ENCODE measurements at places on chromosomes 2 and 18.
A peak's percentile ranks its signal among the peaks of the same experiment; 100 is the strongest.

GRCh38 chr18:62717925-62718800, 2.8 kb downstream of the PHLPP1 start:
- no peak for DNase-seq

DNA sequence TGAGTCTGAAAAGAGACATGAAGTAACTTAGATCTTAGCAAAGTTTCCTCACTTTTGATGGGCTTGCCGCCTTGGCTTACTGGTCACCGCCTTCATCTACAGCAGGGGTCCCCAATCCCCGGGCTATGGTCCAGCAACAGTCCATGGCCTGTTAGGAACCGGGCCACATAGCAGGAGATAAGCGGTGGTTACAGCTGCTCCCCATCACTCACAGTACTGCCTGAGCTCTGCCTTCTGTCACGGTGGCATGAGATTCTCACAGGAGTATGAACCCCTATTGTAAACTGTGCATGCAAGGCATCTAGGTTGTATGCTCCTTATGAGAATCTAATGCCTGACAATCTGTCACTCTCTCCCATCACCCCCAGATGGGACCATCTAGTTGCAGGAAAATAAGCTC, 72.9 kb downstream of the BIN1 start:
- DNase-seq: no peak

- DNase-seq: peak; percentile 42
These were observed 227.6 kb upstream of the ETAA1 start for GRCh38 chr2:67169417-67170140.

- DNase-seq: peak; percentile 89
These were observed 4.0 kb upstream of the RNF152 start for GRCh38 chr18:61896757-61897156.
